ENCODE measurements at places on chromosomes 3 and 15. TPM values are rescaled to one million over a fixed set of nuclear protein-coding genes. Genes with fewer than 3 reads are reported as not detected.

DNA sequence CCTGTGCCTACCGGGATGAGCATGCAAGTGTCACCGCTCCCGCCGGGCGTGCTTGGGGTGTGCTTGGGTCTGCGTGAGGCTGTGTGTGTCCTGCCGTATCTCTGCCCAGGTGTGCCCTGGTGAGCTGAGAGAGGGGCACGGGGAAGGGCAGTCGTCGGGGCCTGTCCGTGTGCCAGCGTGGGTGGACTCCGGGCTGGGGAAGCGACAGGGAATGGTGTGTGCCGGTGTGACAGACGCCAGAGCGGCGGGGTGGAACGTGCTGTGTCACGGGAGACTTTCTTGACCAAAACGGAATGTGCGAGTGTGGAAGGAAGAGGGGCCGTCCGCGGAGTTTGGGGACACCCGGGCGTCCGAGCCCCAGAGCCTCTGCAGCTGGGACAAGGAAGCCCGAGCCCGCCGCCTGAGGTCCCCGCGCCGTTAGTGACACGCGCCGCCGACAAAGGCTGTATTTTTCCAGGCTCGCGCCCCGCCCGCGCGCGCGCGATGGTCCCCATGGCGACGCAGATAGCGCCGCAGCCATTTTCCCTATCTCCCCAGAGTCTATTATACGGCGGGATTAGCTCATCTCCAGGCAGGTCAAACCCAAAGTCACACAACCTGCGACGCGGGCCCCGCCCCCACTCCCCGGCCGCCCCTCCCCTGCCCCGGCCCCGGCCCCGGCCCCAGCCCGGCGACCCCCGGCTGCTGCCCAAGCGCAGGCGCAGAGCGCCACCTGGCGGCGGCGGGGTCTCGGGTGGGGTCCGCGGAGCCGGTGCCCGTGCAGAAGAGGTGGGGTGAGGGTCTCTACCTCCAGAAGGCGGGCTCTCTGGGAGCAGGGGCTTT lies 4.5 kb upstream of the GATA2 start:
- peaks cover 86% of the 10 kb centered on the region for H3K27me3 ChIP-seq
- DNase-seq = peak; percentile 71
- no peaks in the 10 kb centered on the region for H3K36me3 ChIP-seq
- H3K27ac ChIP-seq = no peak overlapping the region

DNA sequence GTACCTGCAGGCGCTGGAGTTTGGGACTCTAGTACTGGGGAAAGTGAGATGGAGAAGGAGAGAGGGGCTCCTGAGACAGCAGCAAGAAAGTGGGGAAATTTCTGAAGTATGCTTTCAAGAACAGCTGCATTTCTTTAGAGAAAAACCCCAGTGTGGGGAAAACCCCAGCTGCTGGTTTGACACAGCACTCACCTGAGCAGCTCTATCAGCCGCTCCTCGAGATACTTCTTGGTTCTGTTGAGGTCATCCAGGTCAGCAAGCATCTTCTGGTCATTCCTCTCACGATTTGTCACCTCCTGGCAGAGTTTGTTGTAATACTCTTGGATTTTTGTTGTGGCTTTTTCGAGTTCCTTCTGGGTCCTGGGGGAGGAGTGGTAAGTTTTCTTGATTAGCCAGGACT lies 18.8 kb downstream of the CXCR6 start:
- no peak for DNase-seq
- peaks cover 95% of the 10 kb centered on the region for H3K36me3 ChIP-seq
- H3K27ac ChIP-seq = no peak overlapping the region
- H3K4me3 ChIP-seq = no peak overlapping the region
- H3K27me3 ChIP-seq = no peaks in the 10 kb centered on the region
- peaks cover 2% of the 10 kb centered on the region for H3K4me1 ChIP-seq

DNA sequence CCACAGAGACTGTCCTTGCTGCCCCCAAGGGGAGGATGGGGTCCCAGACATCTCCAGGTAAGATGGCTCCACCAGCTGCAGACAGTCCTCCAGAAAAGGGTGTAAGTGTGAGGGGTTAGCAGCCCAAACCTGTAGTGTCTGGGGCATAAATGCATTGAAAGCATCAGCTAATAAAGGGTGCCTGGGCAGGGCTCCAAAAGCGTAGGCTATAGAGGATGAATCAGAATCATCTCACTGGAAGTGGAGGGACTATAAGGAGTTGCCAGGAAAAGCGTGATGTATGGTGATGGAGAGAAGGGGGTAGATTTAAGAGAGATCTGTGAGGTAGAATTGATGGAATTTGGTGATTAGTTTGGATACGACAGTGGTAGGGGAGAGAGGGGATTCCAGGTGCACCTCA lies 79.9 kb upstream of the ONECUT1 start:
- no peak overlapping the region for H3K27ac ChIP-seq
- H3K4me1 ChIP-seq = no peaks in the 10 kb centered on the region
- H3K27me3 ChIP-seq = no peaks in the 10 kb centered on the region
- no peak for DNase-seq
- H3K36me3 ChIP-seq = no peaks in the 10 kb centered on the region
- no peak overlapping the region for H3K4me3 ChIP-seq

GRCh38 chr3:71885006-71885405 lies 100.1 kb upstream of the PROK2 start:
- H3K4me3 ChIP-seq = no peak overlapping the region
- H3K27me3 ChIP-seq = peaks cover 6% of the 10 kb centered on the region
- H3K27ac ChIP-seq = no peak overlapping the region
- no peaks in the 10 kb centered on the region for H3K36me3 ChIP-seq

GRCh38 chr3:188194332-188194731 lies 40.4 kb downstream of the LPP start:
- no peaks in the 10 kb centered on the region for H3K4me1 ChIP-seq
- DNase-seq = no peak
- H3K4me3 ChIP-seq = no peak overlapping the region
- H3K36me3 ChIP-seq = peaks cover 30% of the 10 kb centered on the region
- no peaks in the 10 kb centered on the region for H3K27me3 ChIP-seq

DNA sequence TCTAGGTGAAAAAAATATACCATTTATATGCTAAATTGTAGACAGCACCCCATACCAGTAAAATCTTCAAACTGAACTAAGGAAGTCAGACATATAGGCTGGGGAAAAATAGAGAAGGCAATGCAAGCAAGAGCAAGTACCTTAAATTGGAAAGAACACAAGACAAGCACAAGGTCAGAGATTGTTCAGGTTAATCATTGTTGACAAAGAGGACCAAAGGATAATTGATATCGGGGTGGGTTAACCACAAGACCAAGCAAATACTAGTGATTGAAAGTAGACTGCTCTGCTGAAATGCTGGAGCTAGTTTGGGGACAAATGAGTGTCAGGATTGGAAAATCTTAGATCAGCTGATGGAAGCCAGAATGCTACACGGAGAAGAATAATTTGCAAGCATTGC lies 499.8 kb downstream of the ROBO2 start:
- peaks cover 6% of the 10 kb centered on the region for H3K4me1 ChIP-seq
- no peak overlapping the region for H3K27ac ChIP-seq
- peak; percentile 26 for DNase-seq
- H3K4me3 ChIP-seq = no peak overlapping the region

GRCh38 chr15:34239151-34239808 lies 14.5 kb downstream of the EMC4 start:
- H3K4me1 ChIP-seq = no peaks in the 10 kb centered on the region
- peaks cover 43% of the 10 kb centered on the region for H3K36me3 ChIP-seq
- no peak overlapping the region for H3K4me3 ChIP-seq
- no peak for DNase-seq
- no peak overlapping the region for H3K27ac ChIP-seq

GRCh38 chr3:64398006-64398405 lies 172.7 kb upstream of the PRICKLE2 start:
- H3K4me1 ChIP-seq = no peaks in the 10 kb centered on the region
- no peaks in the 10 kb centered on the region for H3K36me3 ChIP-seq
- peak overlapping the region; percentile 22 for H3K27ac ChIP-seq
- no peaks in the 10 kb centered on the region for H3K27me3 ChIP-seq
- no peak overlapping the region for H3K4me3 ChIP-seq
- DNase-seq = no peak

DNA sequence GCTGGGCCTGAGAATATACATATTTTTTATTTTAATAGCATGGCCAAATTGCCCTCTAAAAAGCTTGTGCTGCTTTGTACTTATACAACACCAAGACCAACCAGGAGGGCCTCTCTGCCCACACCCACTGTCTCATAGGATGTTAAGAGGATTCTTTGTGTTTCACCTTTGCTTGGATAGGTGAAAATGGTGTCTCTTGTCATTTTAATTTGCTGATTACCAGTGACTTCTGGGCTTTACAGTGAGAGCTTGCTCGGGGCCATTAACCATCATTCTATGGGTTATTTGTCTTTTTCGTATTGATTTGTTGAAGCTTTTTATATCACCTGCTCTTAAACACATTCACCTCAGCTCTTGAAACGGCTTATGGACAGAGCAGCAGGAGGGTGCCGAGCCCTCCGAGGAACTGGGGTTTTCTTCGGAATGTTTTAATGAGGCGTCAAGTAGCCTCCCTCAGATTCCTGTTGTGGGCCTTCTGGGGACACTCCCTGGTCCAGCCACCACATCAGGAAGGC lies 10.5 kb downstream of the PTH1R start:
- no peak overlapping the region for H3K27ac ChIP-seq
- peaks cover 32% of the 10 kb centered on the region for H3K27me3 ChIP-seq
- H3K4me3 ChIP-seq = no peak overlapping the region
- DNase-seq = no peak
- H3K4me1 ChIP-seq = peaks cover 28% of the 10 kb centered on the region
- peaks cover 2% of the 10 kb centered on the region for H3K36me3 ChIP-seq

- no peak for DNase-seq
- no peaks in the 10 kb centered on the region for H3K4me1 ChIP-seq
- no peaks in the 10 kb centered on the region for H3K36me3 ChIP-seq
- H3K4me3 ChIP-seq = no peak overlapping the region
- no peak overlapping the region for H3K27ac ChIP-seq
Measured at GRCh38 chr3:114824014-114824413, 323.1 kb downstream of the ZBTB20 start.

- no peak within 1 kb of the TSS for H3K4me3 ChIP-seq
- peaks cover 42% of the 10 kb centered on the region for H3K27me3 ChIP-seq
- no peaks in the 10 kb centered on the region for H3K36me3 ChIP-seq
- no peaks in the 10 kb centered on the region for H3K4me1 ChIP-seq
Measured at GRCh38 chr3:154430014-154430413, at the start of gene GPR149. Gene GPR149, minus strand, starts transcription at chr3:154430190. Its CDS starts 575 bp downstream, at chr3:154429615.

DNA sequence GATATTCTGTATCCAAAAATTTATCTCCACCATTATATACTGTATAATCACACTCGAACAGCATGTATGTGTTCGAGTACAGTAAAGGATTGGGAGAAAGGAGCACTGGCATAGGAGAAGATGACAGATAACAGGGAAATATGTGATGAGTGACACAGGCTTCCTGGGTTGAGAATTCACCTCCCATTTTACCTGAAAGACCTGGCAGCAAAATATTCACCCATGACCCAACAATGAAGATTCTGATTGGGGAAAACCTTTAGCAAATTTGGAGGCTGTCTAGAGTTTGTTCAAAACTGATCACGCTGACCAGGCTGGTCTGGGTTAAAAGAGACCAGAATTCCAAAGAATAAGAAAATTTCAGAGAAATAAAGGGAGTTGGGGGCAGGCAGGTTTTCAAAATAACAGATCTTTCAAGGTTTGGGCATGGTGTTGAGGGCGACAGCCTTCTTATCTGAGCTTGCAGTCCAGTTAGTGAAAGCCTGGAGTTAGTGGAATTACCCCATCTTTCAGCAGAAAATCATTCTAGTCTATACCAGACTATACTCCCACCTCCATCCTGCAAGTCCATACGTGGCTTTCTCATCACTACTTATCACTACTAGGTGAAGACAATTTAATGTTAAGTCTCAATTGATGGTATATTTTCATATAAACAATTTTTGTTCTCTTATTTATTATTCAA lies 42.8 kb upstream of the RSL24D1 start:
- DNase-seq = no peak
- no peak overlapping the region for H3K4me3 ChIP-seq
- no peak overlapping the region for H3K27ac ChIP-seq
- H3K4me1 ChIP-seq = no peaks in the 10 kb centered on the region
- no peaks in the 10 kb centered on the region for H3K27me3 ChIP-seq

GRCh38 chr3:197718891-197719290 lies 17.8 kb downstream of the RUBCN start:
- peak overlapping the region; percentile 44 for H3K27ac ChIP-seq
- H3K4me3 ChIP-seq = no peak overlapping the region
- no peaks in the 10 kb centered on the region for H3K27me3 ChIP-seq
- peaks cover 16% of the 10 kb centered on the region for H3K36me3 ChIP-seq
- peak; percentile 36 for DNase-seq

DNA sequence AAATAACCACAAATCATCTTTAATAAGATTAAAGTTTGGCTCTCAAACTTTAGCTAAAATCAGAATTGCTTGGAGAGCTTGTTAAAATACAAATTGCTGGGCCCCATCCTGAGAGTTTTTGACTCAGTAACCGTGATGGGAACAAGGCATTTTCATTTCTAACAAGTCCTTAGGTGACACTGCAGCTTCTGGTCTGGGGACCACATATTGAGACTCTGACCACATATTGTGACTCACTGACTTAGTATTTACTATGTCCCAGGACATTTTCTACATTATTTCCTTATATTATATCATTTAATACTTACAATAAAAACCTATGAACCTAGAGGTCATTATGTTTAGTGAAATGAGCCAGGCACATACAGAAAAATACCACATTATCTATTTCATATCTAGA lies 164.5 kb downstream of the ZMAT3 start:
- no peaks in the 10 kb centered on the region for H3K27me3 ChIP-seq
- no peak overlapping the region for H3K4me3 ChIP-seq
- H3K27ac ChIP-seq = no peak overlapping the region
- no peaks in the 10 kb centered on the region for H3K36me3 ChIP-seq
- H3K4me1 ChIP-seq = no peaks in the 10 kb centered on the region

DNA sequence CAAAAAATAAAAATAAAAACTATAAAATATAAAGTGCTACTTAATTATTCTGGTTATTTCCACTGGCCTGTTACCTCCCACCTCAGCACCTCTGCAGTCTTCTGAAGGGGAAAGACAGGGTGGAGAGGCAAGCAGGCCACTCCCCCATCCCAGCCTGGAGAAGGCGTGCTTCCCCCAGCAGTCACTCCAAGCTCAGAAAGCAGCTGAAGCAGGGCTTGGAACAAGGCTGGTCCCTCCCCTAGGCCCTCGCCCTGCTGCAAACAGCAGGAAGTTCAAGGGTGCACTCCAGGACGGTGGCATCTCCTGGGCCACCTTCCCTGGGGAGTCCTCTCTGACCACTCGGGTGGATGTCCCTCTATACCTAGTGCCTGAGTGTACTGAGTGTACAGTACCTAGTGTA lies 21.4 kb downstream of the CACNA2D2 start:
- H3K27me3 ChIP-seq = peaks cover 3% of the 10 kb centered on the region
- no peaks in the 10 kb centered on the region for H3K4me1 ChIP-seq
- no peaks in the 10 kb centered on the region for H3K36me3 ChIP-seq
- H3K4me3 ChIP-seq = no peak overlapping the region
- H3K27ac ChIP-seq = no peak overlapping the region
- peak; percentile 19 for DNase-seq

The PIGB gene
- polyA plus RNA-seq = 12.6 TPM

The CMTM8 gene
- polyA plus RNA-seq = 20.1 TPM

The CFAP20DC gene
- polyA plus RNA-seq = 0.82 TPM

The IL17RE gene
- polyA plus RNA-seq = 60.9 TPM

The WDR93 gene
- polyA plus RNA-seq = 0.30 TPM

The CYP8B1 gene
- polyA plus RNA-seq = 0.75 TPM

The XCR1 gene
- 1.2 TPM for polyA plus RNA-seq

All from large intestine (tissue), 12 donors.